ENCODE measurements at places on chromosomes 11 and 22.

GRCh38 chr22:27857443-27857842 lies 55.9 kb upstream of the MN1 start:
- no peak for DNase-seq

- DNase-seq, result no peak
Observed at GRCh38 chr11:81907996-81908395, 825.7 kb downstream of the FAM181B start.

GRCh38 chr11:18936002-18936673 lies 3.1 kb downstream of the MRGPRX1 start:
- no peak for DNase-seq

- no peak for DNase-seq
Observed at GRCh38 chr11:85974122-85974521, 94.8 kb downstream of the PICALM start.

GRCh38 chr11:86571273-86571948 lies 101.0 kb downstream of the ME3 start:
- no peak for DNase-seq
